ENCODE measurements at places on chromosomes 1 and 21.

DNA sequence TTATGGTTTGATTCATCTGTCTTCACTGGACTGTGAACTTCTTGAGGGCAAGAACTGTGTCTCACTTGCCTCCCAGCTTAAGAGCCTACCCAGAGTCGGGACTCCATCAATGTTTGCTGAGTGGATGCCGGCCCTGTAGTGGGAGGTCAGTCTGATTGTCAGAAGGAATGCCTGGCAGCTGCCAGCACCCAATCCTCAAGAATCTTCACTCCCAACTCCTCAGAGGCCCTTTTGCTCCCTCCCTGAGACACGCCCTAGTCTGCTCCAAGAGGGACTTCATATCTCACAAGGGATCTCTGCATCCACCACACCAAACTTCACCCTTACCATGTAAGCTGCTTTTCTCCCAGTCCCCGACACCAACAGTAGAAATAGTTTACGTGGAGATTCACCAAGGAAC is 15.2 kb upstream of the KDM4A start:
- DNase-seq = no peak

GRCh38 chr1:10456048-10456447 is 6.2 kb downstream of the CORT start:
- DNase-seq = no peak

GRCh38 chr21:32549886-32550285 is 35.4 kb downstream of the TCP10L start:
- no peak for DNase-seq

GRCh38 chr1:59596956-59597355 is 217.8 kb upstream of the HOOK1 start:
- no peak for DNase-seq

- no peak for DNase-seq
Measured at GRCh38 chr1:153150846-153151245, at the start of gene SPRR2G. Gene SPRR2G (minus strand): TSS chr1:153150890. CDS start chr1:153150110, 780 bp downstream.

GRCh38 chr1:47752559-47752958 is 244.6 kb downstream of the TRABD2B start:
- DNase-seq = no peak

DNA sequence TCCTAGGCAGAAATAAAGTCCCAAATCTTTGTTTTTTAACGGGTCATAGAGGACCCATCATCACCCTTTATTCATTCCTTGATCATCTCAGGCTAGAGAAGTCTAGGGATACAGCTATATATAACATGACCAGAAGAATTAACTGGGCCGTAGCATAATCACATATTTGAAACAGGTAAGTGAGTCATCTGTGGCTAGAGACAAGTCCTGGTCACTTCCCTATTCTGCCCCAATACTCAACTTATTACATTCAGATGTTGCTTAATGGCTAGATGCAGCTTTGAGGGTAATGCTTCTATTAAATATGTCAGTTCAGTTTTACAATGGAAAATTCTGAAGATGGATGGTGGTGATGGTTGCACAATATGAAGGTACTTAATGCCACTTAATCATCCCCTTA is 47.0 kb downstream of the EXO1 start:
- DNase-seq = no peak

DNA sequence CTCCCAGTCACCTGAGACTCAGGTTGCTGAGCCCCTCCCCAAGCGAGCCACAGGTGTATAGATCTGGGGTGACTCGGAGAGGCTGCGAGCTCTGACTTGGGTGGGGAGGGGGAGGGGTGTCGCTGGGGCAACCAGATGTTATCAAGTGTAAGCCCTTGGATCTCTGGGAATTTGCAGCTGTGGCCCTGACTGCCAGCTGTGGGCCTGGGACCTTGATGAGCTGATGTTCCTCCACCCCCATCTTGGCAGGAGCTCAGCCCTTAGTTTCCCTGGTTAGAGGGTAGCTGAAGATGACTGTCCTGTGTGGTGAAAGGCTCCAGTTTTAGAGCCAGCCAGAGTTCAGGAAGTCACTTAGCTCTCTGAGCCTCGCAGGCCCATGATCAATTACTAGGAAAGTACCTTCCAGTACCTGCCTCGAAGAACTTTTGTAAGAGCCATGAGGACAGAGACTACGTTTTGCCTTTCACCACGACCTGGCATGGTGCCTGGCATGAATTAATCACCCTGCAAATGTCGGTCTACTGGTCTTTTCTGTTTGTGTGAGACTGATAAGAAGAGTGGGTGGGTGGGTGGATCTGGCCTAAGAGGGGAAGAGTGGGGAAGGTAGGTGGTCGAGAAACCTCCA is 55.8 kb downstream of the YARS1 start:
- peak; percentile 86 for DNase-seq

DNA sequence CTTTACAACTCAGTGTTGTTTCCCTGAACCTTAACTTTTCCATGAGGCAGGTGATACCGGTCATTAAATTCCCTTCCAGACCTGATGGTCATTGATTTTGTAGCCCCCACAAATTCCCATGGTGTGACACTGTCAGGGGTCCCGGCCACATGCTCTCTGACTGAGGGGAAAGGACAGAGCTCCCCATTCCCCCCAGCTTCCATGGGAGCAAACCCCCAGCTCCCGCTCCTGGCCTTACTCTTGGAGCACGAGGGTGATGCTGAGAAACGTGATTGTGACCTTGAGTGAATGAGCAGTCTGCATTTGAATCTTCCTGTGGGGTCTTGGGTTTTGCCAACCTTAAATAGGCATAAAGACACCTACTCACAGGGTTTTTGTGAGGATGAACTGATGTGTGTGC is 366.8 kb downstream of the RPS6KC1 start:
- no peak for DNase-seq

GRCh38 chr1:67659229-67659628 is 25.8 kb upstream of the GADD45A start:
- no peak for DNase-seq

DNA sequence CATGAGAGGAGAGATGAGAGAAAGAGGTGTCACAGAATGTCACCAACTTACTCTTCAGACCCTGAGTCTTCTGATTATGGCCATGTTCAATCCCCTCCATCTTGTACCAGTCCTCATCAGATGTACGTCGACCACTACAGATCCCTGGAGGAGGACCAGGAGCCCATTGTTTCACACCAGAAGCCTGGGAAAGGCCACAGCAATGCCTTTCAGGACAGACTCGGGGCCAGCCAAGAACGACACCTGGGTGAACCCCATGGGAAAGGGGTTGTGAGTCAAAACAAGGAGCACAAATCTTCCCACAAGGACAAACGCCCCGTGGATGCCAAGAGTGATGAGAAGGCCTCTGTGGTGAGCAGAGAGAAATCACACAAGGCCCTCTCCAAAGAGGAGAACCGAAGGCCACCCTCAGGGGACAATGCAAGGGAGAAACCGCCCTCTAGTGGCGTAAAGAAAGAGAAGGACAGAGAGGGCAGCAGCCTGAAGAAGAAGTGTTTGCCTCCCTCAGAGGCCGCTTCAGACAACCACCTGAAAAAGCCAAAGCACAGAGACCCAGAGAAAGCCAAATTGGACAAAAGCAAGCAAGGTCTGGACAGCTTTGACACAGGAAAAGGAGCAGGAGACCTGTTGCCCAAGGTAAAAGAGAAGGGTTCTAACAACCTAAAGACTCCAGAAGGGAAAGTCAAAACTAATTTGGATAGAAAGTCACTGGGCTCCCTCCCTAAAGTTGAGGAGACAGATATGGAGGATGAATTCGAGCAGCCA is 8.0 kb downstream of the ELOA start:
- no peak for DNase-seq

- no peak for DNase-seq
Measured at GRCh38 chr1:97551113-97551512, 369.7 kb downstream of the DPYD start.

DNA sequence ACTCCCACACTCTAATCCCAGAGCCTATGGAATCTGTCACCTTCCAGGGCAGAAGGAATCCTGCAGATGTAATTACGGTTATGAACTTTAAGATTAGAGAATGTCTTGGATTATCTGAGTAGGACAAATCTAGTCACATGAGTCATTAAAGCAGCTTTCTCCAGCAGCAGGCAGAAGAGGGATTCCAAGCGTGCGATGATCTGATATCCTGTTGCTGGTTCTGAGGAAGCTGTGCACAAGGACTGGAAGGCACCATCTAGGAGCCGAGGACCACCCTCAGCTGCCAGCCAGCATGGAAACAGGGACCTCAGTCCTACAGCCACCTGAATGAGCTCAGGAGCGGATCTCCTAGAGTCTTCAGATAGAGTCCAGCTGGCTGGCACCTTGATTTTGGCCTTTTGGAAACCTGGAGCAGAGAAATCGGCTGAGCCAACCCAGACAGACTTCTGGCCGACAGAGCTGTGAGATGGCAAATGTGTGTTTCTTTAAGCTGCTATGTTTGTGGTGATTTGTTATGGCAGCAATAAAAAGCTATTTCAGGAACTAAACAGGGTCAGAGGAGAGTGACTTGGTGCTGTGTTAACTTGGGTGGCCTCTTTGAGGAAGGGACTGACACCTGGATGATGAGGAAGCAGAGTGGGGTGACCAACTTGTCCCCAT is 34.5 kb downstream of the LRRN2 start:
- no peak for DNase-seq

DNA sequence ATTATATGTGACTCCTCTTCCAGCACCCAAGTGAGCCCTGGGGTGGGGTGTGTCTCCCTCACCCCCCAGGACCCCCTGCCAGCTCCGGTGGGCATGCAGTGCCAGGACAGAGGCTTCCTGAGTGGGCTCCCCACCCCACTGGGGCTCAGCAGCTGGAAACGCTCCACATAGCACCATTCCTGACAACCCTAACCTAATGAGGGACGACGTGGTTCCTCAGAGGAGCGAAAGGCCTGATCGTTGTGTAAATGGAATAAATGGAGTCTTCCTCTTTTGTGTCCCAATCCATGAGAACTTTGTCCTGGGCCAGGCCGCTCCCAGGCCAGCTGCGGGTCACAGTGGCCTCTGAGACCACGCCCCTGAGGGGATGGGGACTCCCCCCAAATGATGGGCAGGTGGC is 1.8 kb upstream of the TSPEAR start:
- peak; percentile 40 for DNase-seq

DNA sequence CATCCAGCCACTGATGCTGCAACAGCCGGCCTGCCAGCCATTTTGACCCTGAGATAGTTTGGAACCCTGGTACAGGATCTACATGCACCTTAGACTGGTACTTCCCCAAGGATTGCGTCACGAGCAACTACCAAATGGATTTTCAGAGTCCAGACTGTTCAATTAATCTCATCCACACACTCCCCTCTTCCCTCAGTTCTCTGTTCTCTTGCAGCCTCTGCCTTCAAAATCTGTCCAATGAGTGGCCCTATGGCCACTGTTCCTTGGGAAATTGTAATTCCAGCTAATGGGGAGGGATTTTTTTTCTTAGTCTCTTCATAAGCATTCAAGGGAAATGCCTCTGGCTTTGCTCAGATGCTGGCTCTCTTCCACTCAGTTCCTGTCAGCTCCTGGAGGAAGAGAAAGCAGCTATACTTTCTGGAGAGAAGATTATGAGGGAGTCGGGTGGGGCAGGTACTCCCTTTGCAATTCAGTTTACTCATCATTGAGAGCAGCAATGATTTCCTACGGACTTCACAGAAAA is 19.8 kb upstream of the UAP1 start:
- DNase-seq = no peak

DNA sequence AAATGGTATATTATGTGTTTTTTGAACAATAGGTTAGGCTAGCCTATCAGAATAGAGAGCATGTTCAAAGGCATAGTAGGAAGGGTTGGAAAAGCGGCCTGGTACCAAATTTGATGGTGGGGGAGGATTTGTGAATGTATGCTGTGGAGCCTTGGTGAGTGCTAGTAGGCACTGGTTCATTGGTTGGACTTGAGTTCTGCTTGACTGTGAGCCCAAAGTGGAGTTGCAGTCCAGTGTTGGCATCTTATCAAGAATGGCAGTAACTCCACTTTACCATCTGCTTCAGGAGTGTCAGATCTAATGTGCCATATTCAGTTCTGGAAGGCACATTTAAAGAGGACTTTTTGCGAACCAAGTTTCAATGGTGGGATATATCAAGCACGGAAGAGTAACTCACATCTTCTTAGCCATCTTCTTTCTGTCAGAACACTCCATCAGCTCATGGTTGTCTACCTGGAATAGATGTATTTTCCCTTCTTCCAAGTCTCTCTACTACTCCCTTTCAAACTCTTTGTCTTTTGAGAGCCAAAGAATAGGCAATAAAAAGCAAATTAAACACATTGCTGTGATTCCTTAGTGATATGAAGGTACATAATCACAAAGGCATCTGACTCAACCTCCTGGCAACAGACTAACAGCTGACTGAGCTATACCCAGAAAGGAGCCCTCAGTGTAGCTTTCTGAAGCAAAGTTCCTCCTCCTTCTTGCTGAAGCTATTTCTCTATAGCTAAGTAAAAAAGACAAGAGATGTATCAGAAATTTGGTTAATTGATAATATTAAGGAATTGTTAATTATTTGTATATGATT is 21.7 kb downstream of the LRRC8B start:
- no peak for DNase-seq

- no peak for DNase-seq
Measured at GRCh38 chr21:39484711-39485276, 33.0 kb downstream of the SH3BGR start.

GRCh38 chr1:96253246-96254035 is 468.1 kb upstream of the PTBP2 start:
- no peak for DNase-seq

- DNase-seq = peak; percentile 59
Measured at GRCh38 chr21:45853703-45854342, 127.7 kb upstream of the COL6A1 start.

GRCh38 chr1:10456661-10457060 is 6.8 kb downstream of the CORT start:
- DNase-seq = no peak

DNA sequence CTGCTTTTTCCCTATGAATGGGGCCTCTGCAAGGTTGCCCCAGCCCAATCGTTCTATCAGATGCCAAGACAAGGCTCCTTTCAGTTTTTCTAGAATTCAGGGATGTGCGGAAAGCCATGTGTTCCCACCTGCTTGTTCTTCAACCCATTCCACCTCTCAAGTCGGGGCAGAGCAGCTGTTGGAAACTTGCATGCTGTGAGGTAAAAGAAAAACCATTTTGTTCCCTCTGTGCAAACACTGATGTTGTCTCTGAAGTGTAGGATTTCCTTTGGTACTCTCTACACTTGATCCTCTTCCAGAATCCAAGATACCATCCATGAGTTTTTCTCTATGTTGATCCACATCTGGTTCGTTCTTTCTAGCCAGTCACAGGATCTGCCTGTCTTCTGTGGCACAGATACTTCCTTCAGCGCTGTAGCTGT is 7.3 kb downstream of the IER5 start:
- DNase-seq = no peak

- DNase-seq = no peak
Measured at GRCh38 chr1:109892561-109893368, 17.9 kb upstream of the CSF1 start.

- no peak for DNase-seq
Measured at GRCh38 chr1:6073480-6074053, 27.9 kb downstream of the KCNAB2 start.

- no peak for DNase-seq
Measured at GRCh38 chr1:6392809-6393399, 663 bp downstream of the ACOT7 start.

All from ureter (tissue), 1 donor.